Tongue (tissue), 3 donors: ENCODE measurements at places on chromosomes 1 and 21.

DNA sequence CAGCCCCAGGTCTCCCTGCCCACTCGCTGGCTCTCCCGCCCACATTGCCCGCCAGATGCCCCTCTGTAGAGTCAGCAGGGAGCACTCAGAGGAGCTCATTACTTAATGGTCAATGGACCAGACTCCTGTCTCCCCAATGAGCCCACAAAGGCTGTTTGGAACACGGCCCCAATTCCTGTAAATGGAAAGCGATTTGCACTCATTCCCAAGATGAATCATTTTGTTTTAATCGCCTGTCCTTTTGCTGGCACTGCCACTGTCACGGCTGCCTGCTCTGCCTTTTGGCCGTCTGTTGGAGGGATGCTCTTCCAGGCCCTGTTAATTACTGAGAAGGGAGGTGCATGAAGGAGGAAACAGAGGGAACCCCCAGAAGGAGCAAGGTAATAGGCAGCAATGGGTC is 44.8 kb upstream of the ATP2B4 start:
- no peak for DNase-seq

- DNase-seq: no peak
Observed at GRCh38 chr1:244458781-244459180, 2.3 kb upstream of the CATSPERE start.

GRCh38 chr1:195637539-195637938 is 970.7 kb downstream of the KCNT2 start:
- peak; percentile 14 for DNase-seq

GRCh38 chr1:187631381-187631675 is 802.6 kb downstream of the PLA2G4A start:
- DNase-seq: no peak

DNA sequence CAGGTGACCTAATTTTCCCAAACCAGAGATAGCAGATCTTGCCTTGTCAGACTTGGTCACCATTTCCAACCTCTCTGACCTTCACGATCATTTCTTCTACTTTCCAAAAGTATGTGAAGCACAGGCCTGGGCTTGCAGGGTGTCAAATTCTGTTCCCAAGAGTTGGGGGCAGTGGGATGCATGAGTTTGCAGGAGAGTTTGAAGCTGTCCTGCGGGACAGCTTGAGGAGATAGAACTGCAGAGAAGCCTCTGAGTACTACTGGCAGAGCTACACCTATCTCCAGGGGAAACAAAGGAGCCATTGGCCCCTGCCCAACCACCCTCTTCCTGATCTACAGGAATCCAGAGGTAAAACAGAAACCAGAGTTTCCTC is 11.3 kb downstream of the TXNIP start:
- DNase-seq: no peak

DNA sequence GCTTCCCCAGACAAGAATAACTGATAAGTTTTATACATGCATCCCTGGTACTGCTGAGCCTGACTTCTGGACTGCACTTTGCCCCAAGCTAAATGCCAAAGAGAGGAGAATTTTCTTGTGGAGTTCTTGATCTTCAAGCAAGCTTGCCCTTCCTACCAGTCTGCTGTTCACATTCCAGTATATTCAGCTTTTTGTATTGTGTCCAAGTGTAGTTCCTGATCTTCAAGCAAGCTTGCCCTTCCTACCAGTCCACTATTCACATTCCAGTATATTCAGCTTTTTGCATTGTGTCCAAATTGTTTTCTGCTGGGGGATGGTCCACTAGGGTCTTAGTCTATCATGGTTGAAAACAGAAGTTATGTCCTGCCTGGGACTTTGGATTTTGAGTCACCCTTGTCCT is 894 bp upstream of the TSEN15 start:
- no peak for DNase-seq

GRCh38 chr21:24223624-24224023 is 1383.7 kb downstream of the MRPL39 start:
- DNase-seq: no peak

DNA sequence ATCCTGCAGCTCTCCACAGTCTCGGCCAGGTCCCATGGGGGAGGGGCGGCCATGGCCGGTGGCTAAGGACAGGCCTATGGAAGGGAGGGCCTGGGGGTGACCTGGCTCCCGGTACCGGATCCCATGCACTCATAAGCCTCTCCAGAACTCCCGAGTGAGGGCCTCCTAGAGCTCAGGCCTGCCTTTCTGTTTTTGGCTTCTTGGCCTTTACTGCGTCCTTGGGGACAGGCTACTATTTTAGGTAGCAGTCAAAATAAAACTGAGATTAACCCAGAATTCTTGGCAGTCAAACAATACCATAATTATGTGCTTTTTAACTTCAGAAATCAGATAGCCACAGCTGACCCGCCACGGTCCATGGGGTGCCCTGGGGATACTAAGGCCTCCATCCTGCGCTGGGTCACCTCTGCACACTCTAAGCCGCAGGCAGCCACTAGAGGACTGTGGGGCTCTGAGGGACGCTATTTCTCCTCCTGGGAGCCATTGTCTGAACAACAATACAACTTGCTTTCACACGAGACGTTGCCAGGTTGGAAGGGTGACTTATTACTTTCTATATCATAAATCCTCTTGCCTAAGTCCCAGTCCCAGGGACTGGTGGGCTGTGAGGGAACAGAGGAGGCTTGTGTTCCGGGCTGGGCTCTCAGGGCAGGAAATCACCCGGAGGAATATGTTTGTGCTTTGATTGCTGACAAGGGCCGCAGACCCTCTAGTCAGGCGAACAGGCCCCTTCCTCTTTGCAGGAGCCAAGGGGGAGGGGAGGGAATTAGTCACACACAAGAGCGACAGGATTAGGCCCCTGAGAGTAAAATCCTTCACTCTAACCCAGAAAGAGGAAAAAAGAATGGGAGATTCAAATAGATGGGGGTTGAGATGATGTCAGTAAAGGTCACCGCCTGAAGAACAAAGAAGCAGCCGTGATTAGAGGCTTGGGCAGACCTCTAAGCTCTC is 40.7 kb upstream of the BCAR3 start:
- DNase-seq: peak; percentile 26

- no peak for DNase-seq
Observed at GRCh38 chr1:43002116-43002515, 43.4 kb upstream of the SLC2A1 start.

DNA sequence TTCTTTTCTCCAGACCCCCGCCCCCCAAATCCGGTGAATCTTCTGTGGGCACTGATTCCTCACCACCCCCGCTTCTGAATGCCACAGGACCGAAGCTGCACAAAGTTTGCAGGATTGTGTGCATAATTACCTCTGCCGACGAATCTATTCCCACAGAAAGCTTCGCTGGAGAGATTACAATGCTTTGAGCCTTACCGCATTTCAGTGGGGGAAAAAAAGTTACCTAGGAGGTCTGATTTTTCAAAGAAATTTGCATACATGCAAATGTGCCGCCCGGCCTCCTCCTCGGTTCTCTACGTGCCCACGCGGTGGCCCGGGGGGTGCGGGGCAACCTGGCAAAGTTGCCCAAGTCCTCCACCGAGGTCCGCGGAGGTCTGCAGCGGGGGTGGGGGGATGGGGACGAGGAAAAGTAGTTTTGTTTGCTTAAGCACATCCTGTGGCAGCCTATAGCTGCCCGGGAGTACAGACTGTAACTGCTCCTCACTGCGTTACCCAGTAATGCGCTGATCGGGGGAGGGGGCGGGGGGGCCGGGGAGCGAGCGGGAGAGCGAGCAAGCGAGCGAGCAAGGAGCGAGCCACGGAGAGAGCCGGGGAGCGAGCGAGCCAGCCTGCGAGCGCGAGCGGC is 563 bp upstream of the NFIA start:
- peak; percentile 82 for DNase-seq

DNA sequence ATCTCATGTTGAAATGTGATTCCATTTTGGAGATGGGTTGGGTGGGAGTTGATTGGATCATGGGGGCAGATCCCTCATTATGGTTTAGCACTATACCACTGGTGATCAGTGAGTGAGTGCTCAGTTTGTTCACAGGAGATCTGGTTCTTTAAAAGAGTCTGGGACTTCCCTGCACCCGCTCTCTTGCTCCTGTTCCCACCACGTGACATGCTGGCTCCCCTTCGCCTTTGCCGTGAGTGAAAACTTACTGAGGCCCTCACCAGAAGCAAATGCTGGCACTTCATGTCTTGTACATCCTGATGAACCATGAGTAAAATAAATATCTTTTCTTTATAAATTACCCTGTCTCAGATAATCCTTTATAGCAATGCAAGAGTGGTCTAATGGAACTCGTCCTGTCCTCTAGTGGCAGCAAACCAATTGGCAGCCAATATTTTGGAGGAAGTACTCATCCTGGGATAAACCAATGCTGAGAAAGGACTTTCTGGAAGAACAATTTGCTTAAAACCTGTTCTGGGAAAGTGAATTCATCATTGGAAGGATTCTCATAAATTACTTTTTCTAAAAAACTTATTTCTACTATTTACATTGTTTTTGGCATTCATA is 27.8 kb upstream of the CYP4A11 start:
- DNase-seq: no peak

DNA sequence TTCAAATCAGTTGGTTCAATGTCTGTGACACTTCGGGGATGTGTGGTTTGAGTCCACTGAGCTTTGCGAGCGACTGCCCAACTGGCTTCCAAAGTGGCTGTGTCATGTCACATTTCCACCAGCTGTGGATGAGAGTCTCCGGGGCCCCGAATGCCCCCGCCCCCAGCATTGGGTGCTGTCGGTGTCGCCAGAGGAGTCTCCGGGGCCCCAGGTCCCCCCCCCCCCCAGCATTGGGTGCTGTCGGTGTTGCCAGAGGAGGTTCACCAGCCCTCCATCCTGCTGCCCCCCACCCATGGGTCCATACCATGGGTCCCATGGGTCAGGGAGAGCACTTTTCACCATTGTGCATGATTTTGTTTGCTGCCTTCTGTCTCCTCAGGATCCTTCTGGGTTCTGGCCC is 9.0 kb upstream of the SMYD3 start:
- DNase-seq: no peak

GRCh38 chr1:61655453-61655852 is 69.5 kb downstream of the TM2D1 start:
- no peak for DNase-seq

- peak; percentile 57 for DNase-seq
Observed at GRCh38 chr1:110210604-110211495, 736 bp downstream of the KCNC4 start.

- no peak for DNase-seq
Observed at GRCh38 chr1:178607718-178608408, 95.0 kb downstream of the TEX35 start.

GRCh38 chr1:225653463-225654276 is 747 bp upstream of the ENAH start:
- DNase-seq: peak; percentile 87

DNA sequence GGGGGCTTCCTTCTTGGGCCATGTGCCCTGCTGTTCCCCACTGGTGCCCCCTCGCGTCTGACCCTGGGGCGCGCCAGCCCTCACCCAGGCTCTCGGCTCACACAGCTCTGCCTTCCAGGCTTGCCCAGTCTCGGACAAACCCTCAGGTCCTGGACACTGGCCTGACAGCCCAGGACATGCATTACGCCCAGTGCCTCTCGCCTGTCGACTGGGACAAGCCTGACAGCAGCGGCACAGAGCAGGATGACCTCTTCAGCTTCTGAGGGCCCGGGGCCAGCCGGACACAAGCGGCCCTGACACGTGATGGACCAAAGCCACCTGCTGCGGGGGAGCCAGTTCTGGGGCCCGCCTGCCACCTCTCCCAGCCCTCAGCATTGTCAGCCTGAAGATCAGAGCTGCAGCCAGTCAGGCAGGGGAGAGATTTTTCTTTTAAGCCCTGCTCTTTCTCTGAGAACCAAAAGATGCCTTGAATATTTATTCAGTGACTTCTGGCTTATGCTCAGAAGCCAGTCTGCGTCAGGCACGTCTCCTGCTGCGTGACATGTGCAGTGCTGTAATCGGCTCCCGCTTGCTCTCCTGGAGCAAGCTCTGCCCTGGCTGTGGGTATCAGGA is 23.4 kb downstream of the LDLRAP1 start:
- DNase-seq: peak; percentile 69

- no peak for DNase-seq
Observed at GRCh38 chr1:53125623-53126360, 16.6 kb downstream of the SLC1A7 start.

- DNase-seq: no peak
Observed at GRCh38 chr1:41751804-41752513, 166.8 kb downstream of the HIVEP3 start.

DNA sequence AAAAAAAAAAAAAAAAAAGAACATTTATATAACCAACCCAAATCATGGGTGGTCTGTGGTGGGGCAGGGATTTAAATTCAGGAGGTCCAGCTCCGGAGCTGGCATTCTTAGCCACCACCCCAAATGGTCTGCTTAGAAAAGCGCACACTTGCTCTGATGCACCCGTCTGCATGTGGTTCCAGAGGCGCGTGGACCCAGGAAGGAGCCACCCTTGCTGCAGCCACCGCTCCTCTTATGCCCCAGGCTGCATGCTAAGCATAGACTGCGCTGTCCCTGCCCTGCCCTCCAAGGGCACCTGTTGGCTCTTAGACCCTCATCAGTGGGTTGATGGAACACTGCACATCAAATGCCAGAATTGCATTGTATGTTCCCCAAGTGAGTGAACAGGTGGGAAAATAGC is 41.4 kb downstream of the ATP5PO start:
- no peak for DNase-seq

GRCh38 chr1:156627313-156627880 is 8.2 kb downstream of the HAPLN2 start:
- peak; percentile 47 for DNase-seq

GRCh38 chr1:228898582-228898992 is 163.3 kb downstream of the RHOU start:
- DNase-seq: no peak

DNA sequence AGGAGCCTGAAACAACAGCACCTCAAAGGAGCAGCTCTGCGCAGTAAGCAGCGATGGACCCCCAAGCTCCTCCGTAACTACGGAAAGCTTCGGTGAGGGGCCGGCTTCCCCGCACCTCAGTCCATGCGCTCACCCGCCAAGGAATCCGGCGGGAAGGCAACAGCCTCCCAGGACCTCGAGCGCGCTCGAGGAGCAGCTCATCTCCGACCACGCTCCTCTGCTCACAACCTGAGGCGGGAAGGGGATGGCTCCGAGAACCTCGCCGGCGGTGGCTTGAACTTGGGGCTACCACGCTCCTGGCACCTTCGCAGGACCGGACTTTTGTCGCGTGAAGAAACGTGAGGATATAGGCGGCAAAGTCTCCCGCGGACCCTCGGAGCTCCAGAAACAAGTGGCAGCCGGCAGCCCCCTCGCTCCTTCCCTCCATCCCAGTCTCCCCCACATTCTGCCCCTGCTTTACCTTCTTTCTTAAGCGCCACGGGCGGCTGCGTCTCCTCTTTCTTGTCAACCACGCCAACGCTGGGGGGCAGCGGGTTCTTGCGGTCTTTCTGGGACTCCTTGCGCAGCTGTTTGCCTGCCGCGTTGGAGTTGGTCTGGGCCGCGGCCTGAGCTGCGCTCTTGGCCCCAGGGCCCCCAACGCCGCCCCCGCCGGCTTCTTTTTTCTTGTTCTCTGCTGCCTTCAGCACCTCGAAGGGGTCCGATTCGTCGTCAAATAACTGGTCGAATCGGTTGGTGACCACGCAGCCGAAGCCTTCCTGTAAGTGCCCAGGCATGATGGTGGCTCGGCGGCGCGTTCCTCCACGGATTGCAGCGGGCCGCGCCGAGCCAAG is 459 bp downstream of the SERBP1 start:
- DNase-seq: peak; percentile 50

DNA sequence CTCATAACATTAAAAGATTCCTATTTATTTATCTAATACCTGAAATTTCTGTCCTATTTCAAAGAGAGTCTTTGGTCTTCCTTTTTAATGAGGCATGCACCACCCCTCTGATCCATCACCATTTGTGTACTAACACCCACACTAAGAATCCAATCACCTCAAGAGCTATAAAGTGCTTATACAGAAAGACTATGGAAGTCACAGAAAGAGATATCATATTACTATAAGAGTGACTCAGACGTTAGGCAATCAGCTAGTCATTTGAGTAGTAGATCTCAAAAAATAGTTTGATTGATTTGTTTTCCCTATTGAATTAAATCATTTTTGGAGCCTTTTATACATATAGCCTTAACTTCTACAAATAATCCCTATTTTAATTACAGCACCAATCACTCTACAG is 46.1 kb downstream of the NME7 start:
- no peak for DNase-seq
